NCI-H1105 treated with DMSO at 0.1 percent for 48 hours (cell line): ENCODE measurements at places on chromosomes 5 and 9.

DNA sequence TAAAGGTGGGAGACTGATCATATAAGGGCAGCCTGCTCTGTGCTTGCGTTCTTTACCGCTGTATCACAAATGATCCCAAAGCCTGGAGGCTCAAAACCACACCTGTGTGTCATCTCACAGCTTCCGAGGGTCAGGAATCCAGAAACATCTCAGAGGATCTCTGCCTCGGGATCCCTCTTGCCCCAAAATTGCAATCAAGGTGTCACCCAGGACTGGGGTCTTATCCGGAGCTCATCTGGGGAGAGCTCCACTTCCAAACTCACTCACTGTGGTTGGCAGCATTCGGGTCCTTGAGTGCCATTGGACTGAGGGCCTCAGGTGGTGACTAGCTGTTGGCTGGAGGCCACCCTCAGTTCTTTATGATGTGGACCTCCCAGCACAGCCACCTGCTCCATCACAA lies 26.7 kb upstream of the FCN2 start:
- no peak for DNase-seq

DNA sequence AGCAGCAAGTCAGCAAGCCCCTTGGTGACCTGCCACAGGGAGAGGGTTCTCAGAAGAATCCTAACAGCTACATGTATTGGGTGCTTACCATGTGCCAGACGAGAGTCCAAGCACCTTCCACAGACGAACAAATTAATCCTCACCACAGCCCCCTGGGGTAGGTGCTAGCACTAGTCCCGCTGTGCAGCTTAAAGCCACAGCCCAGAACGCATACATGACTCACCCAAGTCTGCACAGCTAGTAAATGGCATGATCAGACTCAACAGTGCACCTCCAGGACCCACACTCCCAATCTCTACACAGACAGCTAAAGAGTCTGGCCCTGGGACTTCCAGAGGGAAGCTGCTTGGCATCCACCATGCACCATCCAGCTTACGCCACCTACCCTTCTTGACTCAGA lies 111.5 kb downstream of the PAX5 start:
- no peak for DNase-seq

DNA sequence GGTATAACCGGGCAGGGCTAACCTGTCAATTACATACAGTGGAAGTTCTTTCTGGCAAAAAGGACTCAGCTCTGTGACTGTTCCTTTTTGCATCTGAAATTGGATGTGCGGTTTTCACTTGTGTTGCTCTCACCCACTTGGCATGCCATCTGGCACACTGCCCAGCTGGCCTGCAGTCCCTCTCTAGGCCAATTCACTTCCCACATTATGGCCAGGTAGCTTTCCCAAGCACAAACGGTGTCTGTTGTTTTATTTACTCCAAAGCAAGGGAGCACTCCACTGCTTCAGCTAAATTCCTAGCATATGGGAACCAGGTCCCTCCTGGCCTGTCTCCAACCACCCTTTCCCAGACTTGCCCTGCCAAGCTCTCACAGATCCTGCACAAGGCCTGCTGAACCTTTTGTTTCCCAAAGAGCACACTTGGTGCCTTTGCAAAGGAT lies 132.5 kb downstream of the SEMA6A start:
- DNase-seq = peak; percentile 89

DNA sequence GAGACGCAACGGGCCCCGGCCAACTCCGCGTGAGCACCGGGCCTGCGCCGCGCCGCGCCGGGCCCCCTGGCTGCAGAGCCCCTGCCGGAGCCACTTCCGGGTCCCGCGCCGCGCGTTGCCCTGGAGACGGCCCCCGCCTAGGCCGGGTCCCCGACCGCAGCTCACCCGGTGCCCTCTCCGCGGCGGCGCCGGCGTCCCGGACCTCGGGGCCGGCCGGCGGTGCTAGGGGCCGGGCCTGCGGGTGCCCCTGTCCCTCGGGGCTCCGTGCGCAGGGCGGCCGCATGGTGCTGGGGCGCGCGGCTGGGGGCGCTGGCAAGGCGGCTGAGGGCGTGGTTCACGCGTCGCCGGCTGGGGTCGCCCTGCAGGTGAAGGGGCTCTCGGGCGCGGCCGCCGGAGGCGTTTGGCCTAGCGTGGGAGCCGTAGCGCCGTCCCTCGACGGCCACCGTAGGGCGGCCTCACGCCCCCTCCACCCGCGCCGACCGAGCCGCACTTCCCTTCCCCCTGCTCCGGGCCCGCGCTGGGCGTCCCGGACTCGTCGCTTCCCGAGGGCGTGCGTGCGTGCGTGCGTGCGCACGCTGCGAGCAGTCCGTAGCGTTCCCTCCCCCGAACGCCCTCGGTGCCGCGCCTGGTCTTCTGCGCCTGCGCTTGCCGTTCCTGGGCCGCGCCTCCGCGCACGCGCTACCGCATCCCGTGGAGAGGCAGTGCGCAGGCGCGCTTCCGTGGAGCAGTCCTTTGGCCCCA lies at the start of gene TMEM250:
Gene TMEM250, minus strand, starts transcription at position 556 of the 741 bp plus-strand sequence. CDS start 1,975 bp downstream, outside the sequence.
- peak; percentile 92 for DNase-seq

GRCh38 chr5:138448481-138449398 lies 9.9 kb downstream of the REEP2 start:
- no peak for DNase-seq

GRCh38 chr9:107872457-107873192 lies 383.1 kb upstream of the KLF4 start:
- DNase-seq = no peak
